Cortex of kidney (tissue), 1 donor: ENCODE measurements at places on chromosomes 11 and 22.

DNA sequence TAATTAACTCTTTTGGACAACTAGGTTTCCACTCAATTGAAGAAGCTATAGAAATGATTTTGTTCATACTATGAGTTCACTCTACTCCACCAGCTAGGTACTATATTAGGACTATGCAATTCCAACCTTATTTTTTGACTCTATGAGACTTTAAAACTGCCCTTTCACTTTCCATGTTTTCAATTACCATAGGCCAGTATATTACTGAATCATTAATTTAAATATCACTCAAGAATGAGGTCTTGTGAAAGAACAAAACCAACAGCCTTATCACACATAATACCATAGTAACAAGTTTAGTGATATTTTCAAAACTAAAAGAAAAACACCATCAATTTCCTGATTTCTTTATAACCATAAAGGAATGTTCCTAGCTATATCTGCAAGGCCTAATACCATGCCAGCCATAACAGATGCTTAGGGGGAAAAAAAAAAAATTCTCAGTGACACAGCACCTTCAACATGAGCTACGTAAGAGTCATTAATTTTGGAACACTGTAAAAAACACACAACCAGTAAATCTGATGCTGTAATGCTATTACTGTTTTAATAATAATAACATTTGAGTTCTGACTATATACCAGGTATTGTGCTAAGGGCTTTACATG, 6.1 kb downstream of the DCUN1D5 start:
- no peak for DNase-seq

DNA sequence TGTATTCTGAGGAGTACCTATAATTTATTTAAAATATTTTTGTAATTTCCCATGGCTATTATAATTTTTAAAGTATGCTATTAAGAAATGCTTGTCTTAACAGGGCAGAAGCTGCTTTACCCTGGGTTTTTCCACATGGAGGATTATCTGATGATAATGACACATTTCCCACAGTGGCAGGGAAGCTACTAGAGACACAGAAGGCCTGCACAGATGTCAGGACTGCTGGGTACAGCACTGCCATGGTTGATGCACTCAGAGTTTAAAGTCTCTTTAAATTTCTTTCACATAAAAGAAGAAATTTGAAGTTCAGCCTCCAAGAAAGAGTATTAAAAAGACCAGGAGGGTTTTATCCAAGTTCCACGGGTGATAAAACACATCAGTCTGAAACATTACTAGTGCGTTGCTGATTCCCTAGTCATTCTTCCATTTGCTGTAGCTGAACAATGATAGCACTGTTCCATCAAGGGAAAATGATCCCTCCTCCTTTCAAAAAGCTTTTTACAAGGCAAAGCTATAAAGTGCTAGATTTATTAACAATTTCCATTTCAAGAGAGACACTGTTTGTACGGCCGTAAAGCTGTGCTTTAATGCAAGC, 363.0 kb downstream of the CNTN5 start:
- DNase-seq = no peak

- no peak for DNase-seq
These were observed 145.0 kb upstream of the GRK3 start for GRCh38 chr22:25419247-25420113.

- no peak for DNase-seq
These were observed 522 bp downstream of the RHOG start for GRCh38 chr11:3840004-3840869.

DNA sequence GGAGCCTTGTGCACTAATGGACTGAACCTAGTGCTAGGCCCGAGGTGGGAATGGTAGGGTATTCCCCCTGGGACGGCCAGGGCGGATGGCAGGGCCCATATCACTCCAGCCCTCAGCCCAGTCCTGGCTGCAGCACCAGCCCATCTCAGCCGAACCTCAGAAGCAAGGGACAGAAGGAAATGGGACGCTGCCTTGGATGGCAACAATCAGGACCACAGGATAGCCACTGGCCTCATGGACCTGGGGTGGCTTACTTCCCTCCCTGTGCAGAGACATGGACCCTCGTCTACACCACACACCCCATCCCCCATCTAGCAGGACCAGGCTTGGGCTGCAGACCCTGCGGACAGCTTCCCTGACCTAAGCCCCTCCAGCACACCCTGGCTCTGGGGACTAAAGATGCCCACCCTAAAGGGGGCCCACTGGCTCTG, 24.1 kb downstream of the ARVCF start:
- DNase-seq = no peak

GRCh38 chr11:131544591-131544990, 174.2 kb downstream of the NTM start:
- no peak for DNase-seq

DNA sequence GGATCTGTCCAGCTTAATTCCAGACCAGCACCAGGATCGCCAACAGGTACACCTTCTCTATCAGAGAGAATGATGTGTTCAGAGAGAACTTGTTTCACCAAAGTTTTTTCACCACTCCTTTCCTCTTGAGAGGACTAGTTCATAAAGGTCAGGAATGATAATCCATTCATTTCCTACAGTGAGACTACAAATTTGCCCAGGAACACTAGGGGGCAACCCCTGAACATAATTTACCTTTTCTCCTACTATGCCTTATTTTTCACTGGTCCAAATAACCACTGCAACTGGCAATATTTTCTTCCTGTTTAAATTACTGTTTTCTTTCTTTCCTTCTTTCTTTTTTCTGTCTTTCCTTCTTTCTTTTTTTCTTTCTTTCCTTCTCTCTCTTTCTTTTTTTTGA, 22.5 kb downstream of the CAVIN3 start:
- no peak for DNase-seq

GRCh38 chr11:31259797-31260196, 109.7 kb downstream of the DCDC1 start:
- no peak for DNase-seq

DNA sequence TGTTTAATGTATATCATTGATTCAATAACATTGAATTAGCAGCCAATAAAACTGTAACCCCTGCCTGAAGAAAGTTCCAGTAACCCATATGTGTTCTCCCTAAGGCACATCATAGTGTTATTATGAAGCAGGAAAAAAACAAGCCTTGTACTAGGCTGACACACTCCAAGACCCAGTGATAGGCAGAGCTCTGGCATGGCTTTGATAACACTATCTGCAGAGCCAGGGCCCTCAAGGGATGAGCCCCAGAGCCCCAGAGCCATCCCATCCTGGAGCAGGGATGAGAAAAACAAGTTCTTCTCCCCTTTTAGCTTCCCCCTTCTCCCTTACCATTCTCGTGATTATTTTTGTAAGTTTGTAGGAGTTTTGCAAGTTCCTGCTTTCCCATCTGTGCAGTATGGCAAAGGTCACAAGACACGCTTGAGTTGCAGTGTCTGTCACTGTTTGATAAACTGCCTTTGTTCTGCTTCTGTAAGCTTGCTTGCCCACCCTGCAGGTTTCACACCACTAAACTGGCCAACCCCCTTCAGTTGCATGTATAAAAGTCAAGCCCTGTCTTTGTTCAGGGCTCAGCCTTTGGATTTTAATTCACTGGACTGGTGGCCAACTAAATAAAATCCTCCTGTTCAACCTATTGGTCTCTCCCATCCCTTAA, 22.3 kb upstream of the GUCY1A2 start:
- no peak for DNase-seq

DNA sequence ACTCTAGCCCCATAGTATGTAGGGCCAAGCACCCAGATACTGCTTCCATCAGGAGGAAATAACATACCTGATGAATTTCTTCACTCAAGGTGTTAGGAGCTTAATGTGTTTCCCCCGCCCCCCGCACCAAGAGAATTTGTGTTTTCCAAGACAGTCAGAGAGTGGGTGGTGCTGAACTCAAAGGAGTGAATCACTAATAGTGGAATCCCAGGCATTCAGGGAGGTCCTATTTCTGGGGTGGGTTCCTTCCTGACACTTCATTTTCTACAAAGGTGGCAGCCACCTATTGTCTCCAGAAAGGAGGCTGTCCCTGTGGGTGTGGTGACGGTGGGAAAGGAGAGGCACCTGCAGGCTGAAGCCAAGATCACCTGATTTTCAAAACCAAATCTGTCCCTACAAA, 50.8 kb upstream of the ELF5 start:
- DNase-seq = no peak

DNA sequence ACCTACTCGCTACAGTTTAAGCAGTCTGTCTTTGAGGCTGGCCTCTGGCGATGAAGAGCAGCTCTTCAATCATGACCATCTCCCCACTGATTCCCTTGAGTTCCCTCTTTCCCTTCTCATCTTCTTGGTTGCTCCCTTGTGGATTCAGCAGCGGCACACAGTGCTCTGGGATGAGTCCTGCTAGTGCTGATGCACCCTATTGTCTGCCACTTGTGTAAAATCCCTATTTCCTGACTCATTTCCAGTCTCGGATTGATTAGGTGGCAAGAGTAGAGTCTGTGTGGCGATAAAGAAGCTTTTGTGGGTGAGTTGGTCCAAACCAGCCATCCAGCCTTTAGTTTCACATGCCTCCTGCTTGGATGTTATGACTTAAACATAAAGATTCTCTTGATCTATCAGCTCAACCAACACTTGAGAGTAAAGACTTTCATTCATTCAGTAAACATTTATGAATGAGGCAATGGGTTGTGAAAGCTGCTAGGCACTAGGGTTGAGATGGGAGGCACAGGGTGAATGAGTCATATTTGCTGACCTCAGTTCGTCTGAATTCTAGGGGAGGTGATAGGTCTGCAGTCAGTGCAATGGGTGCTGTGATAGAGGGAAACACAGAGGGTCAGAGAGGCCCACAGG, 219.4 kb upstream of the RAG2 start:
- DNase-seq = no peak

DNA sequence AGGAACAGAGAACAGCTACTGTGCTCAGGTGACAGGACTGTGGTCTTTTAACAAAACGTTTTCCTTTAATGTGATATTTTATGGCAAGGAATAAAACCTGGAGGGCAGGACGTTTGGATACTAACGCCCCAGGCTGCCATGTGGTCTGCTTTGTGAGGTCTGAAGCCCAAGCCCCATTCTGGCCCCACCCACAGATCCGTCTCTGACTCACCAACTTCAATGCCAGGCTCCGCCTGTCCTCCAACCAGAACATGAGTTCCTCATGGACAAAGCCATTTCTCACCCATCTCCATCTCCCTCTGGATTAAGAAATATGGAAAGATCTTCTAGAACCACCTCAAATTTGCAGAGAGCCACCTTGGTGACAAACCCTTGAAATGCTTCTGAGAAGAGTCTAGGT, 148.8 kb downstream of the CRYBB2 start:
- DNase-seq = no peak

DNA sequence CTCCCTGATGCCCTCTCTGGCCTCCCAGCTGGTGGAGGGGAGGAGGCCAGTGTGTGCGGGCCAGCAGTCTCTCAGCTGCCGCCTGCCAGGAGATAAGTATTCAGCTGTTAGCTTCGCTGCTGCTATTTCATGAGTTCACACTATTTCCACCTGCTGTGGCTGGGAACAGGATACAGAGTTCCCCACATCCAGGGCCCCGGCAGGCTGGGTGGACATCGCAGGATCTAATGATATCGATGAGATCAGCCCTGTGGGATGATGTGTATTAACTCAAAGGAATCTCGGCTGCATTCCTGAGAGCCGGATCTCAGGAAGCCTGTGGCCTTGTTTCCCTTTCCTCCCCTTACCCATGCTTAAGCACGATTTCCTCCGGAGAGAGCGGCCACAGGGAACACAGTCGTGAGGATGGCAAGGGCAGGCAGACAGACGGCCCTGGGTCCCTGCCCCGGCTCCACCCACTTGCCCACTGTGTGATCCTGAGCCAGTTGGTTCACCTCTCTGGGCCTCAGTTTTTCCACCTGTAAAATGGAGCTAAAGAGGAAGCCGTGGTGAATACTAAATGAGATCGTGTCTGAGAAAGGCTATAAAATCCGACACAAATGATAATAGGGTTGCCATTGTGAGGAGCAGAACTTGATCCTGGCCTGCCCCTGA, 6.5 kb upstream of the PVALB start:
- no peak for DNase-seq

DNA sequence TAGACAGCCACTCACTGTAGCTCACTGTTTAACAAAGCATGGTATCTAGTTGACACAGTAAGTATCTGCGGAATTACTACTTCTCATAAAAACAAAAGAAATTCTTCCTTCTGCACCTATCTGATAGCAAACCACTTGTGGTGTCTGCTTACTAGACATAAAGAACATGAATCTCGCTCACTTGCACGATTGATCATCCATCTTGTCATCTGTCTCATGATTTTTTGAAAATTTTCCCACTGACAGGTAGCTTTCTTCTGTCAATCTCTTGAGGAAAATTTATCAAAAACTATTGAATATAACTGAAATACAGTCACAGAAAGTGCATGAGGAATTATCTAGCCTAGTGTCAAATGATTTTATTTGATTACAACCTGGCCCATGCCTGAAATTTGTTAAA, 291.6 kb upstream of the ANO3 start:
- DNase-seq = no peak

- no peak for DNase-seq
These were observed 1249.3 kb downstream of the BRD1 start for GRCh38 chr22:48578138-48579042.

DNA sequence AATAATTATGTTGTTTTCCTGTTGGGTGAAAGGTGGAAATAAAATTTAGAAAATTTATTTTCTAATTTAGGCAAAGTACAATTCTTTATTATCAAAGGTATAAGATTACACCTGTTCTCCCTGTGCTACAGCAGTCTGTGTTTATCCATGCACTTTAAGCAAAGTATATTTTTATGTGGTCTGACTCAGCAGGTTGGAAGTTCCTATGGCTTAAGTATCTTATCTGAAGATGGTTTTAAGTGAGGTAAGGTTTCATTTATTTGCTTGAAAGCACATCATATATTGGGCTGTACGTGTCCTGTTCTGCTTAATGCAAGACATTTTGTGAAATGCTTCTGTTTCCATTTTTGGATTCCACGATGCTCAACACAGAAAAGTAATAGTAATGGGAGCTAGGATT, 14.6 kb downstream of the PPME1 start:
- no peak for DNase-seq

GRCh38 chr11:27410272-27410671, 47.3 kb upstream of the CCDC34 start:
- DNase-seq = no peak

DNA sequence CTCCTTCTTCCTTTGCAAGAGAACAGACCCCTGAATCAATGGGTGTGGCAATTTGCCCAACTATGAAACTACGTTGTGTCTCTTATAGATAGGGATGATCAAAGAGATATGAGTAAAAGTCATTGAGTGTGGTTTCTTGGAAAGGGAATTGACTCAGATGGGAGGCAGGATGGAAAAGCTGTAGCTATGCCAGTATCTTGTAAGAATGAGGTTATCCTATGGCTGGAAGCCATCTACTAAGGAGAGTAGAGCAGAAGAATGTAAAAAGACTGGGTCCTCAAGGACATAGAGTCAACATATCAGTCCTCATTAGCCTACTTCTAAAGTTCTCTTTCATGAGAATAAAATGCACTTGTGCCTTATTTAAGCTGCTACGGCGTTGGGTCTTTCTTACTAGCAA, 78.9 kb upstream of the POU2AF2 start:
- DNase-seq = no peak
